ENCODE measurements at places on chromosomes 13 and 19.

DNA sequence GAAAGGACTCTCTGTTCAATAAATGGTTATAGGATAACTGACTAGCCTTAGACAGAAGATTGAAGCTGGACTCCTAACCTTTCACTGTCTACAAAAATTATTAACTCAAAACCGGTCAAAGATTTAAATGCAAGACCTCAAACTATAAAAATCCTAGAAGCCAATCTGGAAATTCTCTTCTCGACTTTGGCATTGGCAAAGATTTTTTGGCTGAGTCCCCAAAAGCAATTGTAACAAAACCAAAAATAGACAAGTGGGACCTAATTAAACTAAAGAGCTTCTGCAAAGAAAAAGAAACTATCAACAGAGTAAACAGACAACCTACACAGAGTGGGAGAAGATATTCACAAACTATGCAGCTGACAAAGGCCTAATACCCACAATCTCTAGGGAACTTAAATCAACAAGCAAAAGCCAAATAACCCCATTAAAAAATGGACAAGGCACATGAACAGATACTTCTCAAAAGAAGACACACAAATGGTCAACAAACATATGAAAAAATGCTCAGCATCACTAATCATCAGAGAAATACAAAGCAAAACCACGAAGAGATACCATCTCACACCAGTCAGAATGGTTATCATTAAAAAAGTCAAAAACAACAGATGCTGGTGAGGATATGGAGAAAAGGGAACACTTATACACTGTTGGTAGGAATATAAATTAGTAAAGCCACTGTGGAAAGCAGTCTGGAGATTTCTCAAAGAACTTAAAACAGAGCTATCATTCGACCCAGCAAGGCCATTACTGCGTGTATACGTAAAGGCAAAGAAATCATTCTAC, 266.3 kb downstream of the DNAJC15 start:
- DNase-seq: peak; percentile 64

DNA sequence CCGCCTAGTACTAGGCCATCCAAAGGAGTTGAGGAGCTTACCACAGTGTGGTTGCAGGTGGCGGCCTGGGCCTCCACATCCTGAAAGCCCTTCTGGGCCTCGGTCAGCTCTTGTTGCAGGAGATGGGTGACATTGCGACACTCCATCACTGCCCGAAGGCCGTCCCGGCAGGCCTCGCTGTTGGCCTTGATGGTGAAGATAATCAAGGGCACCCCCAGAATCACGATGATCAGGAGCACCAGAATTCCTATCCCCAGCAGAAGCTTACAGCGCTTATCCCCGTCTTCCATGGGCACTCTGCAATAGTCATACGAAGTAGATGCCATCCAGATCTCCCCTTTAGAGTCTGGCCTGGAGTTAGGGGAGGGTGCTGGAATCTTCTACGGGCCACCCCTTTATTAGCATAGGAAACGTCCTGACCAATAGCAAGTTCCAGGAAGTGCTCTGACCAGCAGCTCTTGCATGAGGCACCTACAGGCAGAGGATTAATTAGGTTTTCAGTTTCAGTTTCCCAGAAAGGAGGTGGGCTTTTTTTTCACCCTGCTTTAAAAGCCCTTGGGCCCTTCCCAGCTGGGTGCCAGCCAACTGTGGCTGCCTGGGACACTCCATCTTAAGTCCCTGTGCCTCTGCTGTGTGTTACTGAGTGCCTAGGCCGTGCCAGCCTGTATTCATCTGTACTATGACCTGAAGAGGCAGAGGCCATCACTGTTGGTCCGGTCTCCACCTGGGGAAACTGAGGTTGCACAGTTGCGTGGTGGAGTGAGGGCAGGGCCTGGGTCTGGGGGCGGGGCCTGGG, at the start of gene BST2:
Gene BST2 (minus strand): TSS at position 381 of the 796 bp plus-strand sequence. CDS start 55 bp downstream, at position 326.
- no peak for DNase-seq

GRCh38 chr19:35797663-35798062, 15.0 kb downstream of the PRODH2 start:
- DNase-seq: no peak

GRCh38 chr13:28636677-28637317, 22.1 kb upstream of the POMP start:
- DNase-seq: peak; percentile 19

- DNase-seq: no peak
Measured at GRCh38 chr13:52405369-52405766, 604 bp downstream of the THSD1 start.

DNA sequence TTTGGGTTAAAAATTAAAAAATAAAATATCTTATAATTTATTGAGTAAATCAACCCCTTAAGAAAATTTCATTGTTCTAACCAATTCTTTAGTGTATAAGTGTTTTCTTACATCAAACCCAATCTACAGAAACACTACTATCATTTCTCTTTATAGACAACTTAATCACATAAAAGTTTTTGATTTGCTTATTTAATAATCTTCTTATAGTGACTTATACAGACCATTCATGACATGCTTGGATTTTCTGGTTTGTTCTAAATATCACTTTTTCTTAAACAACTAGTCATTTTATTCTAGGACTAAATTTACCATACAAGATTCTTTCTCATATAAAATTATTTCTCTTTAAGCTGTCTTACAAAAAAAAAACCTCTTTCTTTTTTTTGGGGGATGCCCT, 27.3 kb upstream of the ZSCAN5A start:
- DNase-seq: peak; percentile 3

DNA sequence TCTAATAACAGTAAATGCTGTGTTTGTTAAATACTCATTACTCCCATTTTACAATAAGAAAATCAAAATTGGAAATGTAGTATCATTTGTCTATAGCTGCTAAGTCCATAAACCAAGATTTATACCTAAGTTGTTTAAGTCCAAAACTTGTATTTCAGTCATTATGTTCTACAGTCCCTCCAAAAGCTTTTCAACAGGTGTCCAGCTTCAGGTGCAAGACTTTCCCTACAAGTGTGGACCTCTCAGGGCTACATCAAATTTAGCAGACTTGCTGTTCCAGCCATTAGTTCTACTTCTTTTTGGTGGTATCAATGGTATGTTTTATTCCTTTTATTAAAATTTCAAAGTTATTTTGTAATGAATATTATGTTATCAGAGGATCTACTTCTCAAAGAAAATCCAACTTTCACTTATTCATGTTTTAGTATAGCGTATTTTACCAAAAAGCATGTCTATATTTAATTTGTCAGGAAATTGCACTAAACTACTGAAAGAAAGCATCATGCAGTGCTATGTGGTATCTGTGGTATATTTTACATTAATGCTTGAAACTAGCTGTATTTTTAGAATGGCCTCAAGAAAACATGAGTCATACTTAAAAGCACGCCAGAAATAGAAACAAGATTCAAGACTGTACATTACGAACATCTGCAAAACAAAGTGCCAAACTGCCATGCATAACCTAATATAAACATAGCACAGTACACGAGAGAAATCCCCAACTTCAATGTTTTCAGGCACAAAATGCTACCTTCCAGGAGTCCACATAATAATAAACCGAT, 44.5 kb downstream of the VWA8 start:
- peak; percentile 22 for DNase-seq

DNA sequence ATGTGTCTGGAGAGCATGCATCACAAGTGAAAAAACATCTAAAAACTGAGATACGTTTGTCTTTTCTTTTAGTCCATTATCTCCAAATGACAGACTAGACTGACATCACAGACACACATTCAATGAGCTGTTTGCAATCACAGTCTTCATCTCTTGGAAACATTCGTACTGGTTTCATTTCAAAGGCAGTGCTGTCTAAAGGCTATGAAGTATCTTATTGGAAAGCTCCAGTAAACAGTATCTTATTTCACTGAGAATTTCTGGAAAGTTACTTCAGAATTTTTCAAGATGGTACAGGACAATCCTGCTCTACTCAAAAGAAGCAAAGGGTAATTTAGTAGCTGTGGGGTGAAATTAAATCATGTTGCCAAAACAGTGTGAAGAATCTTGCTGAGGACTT, 53.5 kb upstream of the TNFRSF19 start:
- no peak for DNase-seq

GRCh38 chr19:29866011-29866410, 54.2 kb downstream of the CCNE1 start:
- no peak for DNase-seq

DNA sequence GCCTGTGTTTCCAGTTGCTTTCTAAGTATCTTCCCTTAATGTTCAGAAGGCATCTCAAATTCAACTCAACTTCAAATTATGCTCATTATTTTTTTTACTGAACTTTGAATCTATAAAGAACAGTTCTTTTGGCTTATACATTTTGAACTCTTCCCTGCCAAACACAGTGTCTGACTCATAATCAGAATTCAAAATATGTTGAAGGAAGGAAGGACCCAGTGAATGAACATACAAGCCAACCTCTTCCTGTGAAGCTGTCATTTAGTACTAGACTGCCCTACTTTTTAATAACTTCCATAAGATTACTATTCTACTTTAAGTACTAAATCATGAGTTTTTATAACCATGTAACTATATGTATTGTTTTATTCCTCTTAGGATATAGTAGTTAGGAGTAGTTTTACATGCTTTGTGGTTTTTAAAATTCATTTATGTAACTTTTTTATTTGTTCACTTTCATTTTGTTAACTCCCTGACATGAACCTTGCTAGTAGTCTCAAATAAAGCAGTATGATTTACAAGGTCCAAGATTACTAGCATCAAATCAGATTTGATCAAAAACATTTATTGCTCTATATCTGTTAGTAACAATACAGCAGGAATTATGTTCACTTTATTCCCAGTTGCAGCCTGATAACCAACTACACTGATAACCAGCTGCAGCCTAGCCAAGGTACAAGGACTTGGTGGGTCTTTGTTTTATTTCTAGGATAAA, 6.4 kb downstream of the NUDT15 start:
- DNase-seq: no peak
